ENCODE measurements at places on chromosomes 6 and 20. TPM values are rescaled to one million over a fixed set of nuclear protein-coding genes. Genes with fewer than 3 reads are reported as not detected.

Gene SPDEF
- total RNA-seq: not detected

Gene TSHZ2
- total RNA-seq: 64.8 TPM

Gene MOG
- total RNA-seq: not detected

Gene SDC4
- total RNA-seq: 94.7 TPM

Gene TMEM244
- not detected for total RNA-seq

Gene SALL4
- 0.57 TPM for total RNA-seq

Gene RNF144B
- 8.4 TPM for total RNA-seq

Gene ERVFRD-1
- 1.5 TPM for total RNA-seq

Gene RNGTT
- 12.7 TPM for total RNA-seq
